ENCODE measurements at places on chromosomes 11 and 22. TPM values are rescaled to one million over a fixed set of nuclear protein-coding genes. Genes with fewer than 3 reads are reported as not detected.

The TRIM51 gene
- total RNA-seq: not detected

The PPP2R5B gene
- 21.2 TPM for total RNA-seq

The NAALAD2 gene
- total RNA-seq: 2.0 TPM

The SIK3 gene
- 50.7 TPM for total RNA-seq

The OR8D1 gene
- total RNA-seq: not detected

The SSTR3 gene
- 0.13 TPM for total RNA-seq

The NEFH gene
- total RNA-seq: 0.60 TPM

The TBX1 gene
- 5.5 TPM for total RNA-seq

The LMNTD2 gene
- total RNA-seq: 8.0 TPM

The TMEM25 gene
- total RNA-seq: 30.7 TPM

The OR8G1 gene
- total RNA-seq: not detected

The CHRM1 gene
- 0.44 TPM for total RNA-seq

The APOL3 gene
- 43.7 TPM for total RNA-seq

The SLC25A1 gene
- total RNA-seq: 62.6 TPM

The MUC2 gene
- not detected for total RNA-seq

The CRYBA4 gene
- total RNA-seq: 0.41 TPM

The NOL12 gene
- 27.5 TPM for total RNA-seq

The KRTAP5-11 gene
- not detected for total RNA-seq

The RFPL1 gene
- total RNA-seq: not detected

The PDXP gene
- total RNA-seq: 6.3 TPM

The DSCAML1 gene
- 17.3 TPM for total RNA-seq

The OR4C11 gene
- not detected for total RNA-seq

The CCDC86 gene
- 18.9 TPM for total RNA-seq

The GGTLC3 gene
- total RNA-seq: 6.2 TPM

The SCGB2A2 gene
- not detected for total RNA-seq

The DRD4 gene
- total RNA-seq: 1.1 TPM

The SLC29A2 gene
- 10.4 TPM for total RNA-seq

The CASP5 gene
- 0.91 TPM for total RNA-seq

The APOA5 gene
- total RNA-seq: not detected

The OR6T1 gene
- not detected for total RNA-seq

The OR5B2 gene
- not detected for total RNA-seq

The C11orf87 gene
- total RNA-seq: not detected

The TRIM34 gene
- 6.7 TPM for total RNA-seq

The SYT7 gene
- 5.7 TPM for total RNA-seq

The GRK3 gene
- 11.5 TPM for total RNA-seq

The LRRN4CL gene
- total RNA-seq: 1.2 TPM

The MMP13 gene
- not detected for total RNA-seq

The PLA2G3 gene
- total RNA-seq: not detected

The RAB36 gene
- 30.5 TPM for total RNA-seq

The E2F8 gene
- 0.66 TPM for total RNA-seq

The MRGPRX3 gene
- not detected for total RNA-seq

The KCNK4 gene
- not detected for total RNA-seq

The CTTN gene
- 316 TPM for total RNA-seq

The OLFML1 gene
- 7.6 TPM for total RNA-seq

The MLC1 gene
- 0.28 TPM for total RNA-seq

The LRRC4C gene
- total RNA-seq: 1.6 TPM

Data from kidney (tissue), 22 donors.